ENCODE measurements at places on chromosomes 2 and 18. TPM values are rescaled to one million over a fixed set of nuclear protein-coding genes. Genes with fewer than 3 reads are reported as not detected.
A peak's percentile ranks its signal among the peaks of the same experiment; 100 is the strongest.

Gene ZSWIM2
- total RNA-seq: under 0.01 TPM

Gene MRO
- total RNA-seq: under 0.01 TPM

GRCh38 chr2:30272761-30273573 lies 41.6 kb downstream of the LBH start:
- no peak overlapping the region for H3K4me3 ChIP-seq
- no peaks in the 10 kb centered on the region for H3K27me3 ChIP-seq
- peak; percentile 43 for DNase-seq
- H3K27ac ChIP-seq: peak overlapping the region; percentile 34
- H3K36me3 ChIP-seq: no peaks in the 10 kb centered on the region

DNA sequence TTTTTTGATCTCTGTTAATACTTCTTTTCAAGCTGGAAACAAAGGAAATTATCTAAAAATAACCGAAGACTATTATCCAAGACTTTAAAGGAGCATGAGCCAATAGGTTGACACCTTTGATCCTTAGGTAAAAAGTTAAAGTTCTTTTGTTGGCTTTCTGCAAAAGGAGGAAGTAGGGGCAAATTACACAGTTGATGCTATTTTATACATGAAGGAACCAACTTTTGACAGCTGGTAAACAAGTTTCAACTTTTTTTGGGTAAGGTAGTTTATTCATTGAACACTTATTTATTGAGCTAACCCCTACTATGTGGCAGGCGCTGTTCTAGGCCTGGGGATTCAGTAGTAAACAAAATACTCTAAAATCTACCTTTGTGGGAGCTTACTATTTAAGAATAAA lies 66.6 kb upstream of the ZEB2 start:
- no peak overlapping the region for H3K27ac ChIP-seq
- H3K4me3 ChIP-seq: no peak overlapping the region
- no peaks in the 10 kb centered on the region for H3K27me3 ChIP-seq
- H3K4me1 ChIP-seq: peaks cover 2% of the 10 kb centered on the region
- DNase-seq: no peak

DNA sequence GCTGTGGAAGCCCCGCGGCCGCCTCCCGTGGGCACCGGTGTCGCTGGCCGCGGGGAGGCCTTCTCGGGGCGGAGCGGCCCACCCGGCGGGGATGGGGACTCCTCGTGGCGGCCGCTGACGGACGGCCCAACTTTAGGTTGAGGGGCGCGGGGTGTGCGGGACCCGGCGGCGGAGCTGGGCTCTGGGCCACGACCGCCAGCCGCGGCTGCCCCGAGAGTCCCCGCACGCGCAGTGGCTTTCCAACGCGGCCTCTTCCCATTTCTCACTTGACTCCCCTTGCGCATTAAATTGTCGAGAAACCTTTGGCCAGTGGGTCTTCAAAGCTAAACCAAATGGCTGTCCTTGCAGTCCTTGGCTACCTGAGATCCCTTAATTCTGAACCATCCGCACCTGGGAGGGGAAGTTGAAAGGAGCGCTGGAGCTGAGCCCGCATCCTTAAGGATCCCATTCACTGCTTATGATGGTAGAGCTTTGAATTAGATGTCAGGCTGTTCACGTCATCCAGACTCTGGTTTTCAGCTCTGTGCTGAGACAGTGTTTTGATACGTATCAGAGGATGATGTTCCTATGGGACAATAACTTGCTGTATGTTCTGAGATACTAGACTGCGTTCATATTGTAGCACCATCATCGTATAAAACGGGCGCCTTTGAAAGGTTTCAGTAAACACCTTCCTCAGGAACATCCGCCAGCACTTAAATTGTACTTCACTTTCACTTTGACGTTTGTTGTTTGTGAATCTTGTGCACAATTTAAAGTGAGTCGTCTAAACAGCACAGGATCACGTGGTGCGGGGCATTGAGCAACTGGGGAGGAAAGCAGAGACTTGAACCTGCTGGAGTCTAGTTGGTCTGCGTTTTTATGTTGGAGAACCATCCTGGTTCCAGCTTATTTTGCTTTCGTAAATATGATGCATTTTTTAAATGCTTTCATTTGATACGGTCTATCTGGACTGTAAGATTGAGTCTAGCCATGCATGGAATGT lies 874 bp downstream of the CLIP4 start:
- peak overlapping the region; percentile 94 for H3K27ac ChIP-seq
- no peaks in the 10 kb centered on the region for H3K27me3 ChIP-seq
- peaks cover 27% of the 10 kb centered on the region for H3K4me1 ChIP-seq
- peak overlapping the region; percentile 93 for H3K4me3 ChIP-seq
- H3K36me3 ChIP-seq: no peaks in the 10 kb centered on the region

Gene TAF4B
- total RNA-seq: 2.6 TPM

- H3K36me3 ChIP-seq: no peaks in the 10 kb centered on the region
- no peak overlapping the region for H3K27ac ChIP-seq
- H3K27me3 ChIP-seq: no peaks in the 10 kb centered on the region
- no peaks in the 10 kb centered on the region for H3K4me1 ChIP-seq
Observed at GRCh38 chr18:31791817-31792579, 31.3 kb upstream of the SLC25A52 start.

DNA sequence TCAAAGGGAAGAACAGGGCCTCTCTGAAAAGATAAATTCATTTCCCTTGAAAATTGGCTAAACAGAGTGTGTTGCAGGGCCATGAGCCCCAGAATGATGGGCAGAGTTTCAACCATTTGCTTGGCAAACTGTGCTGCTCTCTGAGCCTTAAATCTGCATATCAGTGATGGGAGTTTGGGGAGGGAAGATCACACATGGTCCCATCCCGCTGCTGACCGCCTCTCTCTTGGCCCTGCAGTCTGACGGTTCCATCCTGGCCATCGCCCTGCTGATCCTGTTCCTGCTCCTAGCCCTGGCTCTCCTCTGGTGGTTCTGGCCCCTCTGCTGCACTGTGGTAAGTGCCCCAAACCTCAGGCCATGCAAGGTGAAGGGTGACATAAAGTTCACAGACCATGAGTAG lies 139.0 kb downstream of the ANTXR1 start:
- no peak overlapping the region for H3K27ac ChIP-seq
- DNase-seq: no peak
- H3K4me1 ChIP-seq: peaks cover 16% of the 10 kb centered on the region
- no peaks in the 10 kb centered on the region for H3K27me3 ChIP-seq

- H3K4me1 ChIP-seq: peaks cover 3% of the 10 kb centered on the region
- no peak for DNase-seq
- H3K27ac ChIP-seq: no peak overlapping the region
- no peaks in the 10 kb centered on the region for H3K27me3 ChIP-seq
- no peaks in the 10 kb centered on the region for H3K36me3 ChIP-seq
Observed at GRCh38 chr2:99600981-99601651, 111.3 kb upstream of the REV1 start.

DNA sequence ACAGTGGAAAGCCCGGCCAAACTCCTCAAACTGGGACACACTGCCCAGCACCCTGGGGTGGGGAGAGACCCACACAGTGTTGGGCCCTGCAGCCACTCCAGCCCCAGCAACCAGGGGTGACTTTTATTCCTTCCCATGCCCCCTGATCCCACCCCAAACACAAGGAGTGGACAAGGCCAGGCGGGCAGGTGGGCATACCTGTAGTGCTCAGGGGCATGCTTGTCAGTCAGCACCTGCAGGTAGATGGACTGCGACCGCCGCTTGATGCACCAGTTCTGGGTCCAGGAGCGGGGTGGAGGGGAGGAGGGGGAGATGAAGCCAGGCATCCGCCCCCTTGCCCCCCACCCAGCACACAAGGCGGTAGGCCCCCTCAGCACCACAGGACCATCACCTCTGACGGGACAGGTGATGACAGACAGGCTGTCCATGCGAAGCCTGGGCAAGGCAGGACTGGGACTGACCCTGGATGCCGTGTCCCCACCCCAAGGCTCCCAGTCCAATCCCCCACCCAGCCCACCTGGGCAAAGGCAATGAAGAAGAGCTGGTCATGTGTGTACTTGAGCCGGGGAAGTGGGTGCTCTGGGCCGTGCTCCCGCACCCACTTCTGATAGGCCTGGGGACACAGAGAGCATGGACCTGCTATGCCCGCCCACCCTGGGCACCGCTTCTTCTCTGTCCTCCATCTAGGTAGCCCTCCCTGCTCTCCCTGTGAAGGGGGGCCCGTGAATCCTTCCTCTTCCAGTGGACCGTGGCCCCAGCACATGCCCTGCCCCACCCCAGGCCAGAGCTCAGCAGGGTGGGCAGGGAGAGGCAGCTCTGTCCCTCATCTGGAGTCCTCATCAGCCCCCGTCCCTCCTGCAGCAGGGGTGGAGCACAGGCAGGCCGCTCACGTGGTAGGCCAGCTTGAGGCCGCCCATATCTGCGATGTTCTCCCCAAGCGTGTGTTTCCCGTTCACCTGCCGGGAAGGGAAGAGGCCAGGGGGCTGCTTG lies 7.1 kb downstream of the ECEL1 start:
- peaks cover 7% of the 10 kb centered on the region for H3K27me3 ChIP-seq
- H3K4me3 ChIP-seq: no peak overlapping the region
- no peak for DNase-seq
- no peaks in the 10 kb centered on the region for H3K4me1 ChIP-seq

GRCh38 chr18:65721619-65722018 lies 29.2 kb upstream of the CDH7 start:
- DNase-seq: no peak
- H3K4me1 ChIP-seq: no peaks in the 10 kb centered on the region
- no peak overlapping the region for H3K27ac ChIP-seq
- no peak overlapping the region for H3K4me3 ChIP-seq
- H3K27me3 ChIP-seq: no peaks in the 10 kb centered on the region
- no peaks in the 10 kb centered on the region for H3K36me3 ChIP-seq

- no peaks in the 10 kb centered on the region for H3K36me3 ChIP-seq
- H3K4me3 ChIP-seq: no peak overlapping the region
- no peaks in the 10 kb centered on the region for H3K27me3 ChIP-seq
Observed at GRCh38 chr2:181121996-181122395, 141.6 kb downstream of the UBE2E3 start.

- H3K36me3 ChIP-seq: no peaks in the 10 kb centered on the region
- no peak overlapping the region for H3K4me3 ChIP-seq
- no peaks in the 10 kb centered on the region for H3K27me3 ChIP-seq
- no peaks in the 10 kb centered on the region for H3K4me1 ChIP-seq
- DNase-seq: no peak
- no peak overlapping the region for H3K27ac ChIP-seq
Observed at GRCh38 chr18:73973972-73974371, 173.7 kb downstream of the FBXO15 start.

DNA sequence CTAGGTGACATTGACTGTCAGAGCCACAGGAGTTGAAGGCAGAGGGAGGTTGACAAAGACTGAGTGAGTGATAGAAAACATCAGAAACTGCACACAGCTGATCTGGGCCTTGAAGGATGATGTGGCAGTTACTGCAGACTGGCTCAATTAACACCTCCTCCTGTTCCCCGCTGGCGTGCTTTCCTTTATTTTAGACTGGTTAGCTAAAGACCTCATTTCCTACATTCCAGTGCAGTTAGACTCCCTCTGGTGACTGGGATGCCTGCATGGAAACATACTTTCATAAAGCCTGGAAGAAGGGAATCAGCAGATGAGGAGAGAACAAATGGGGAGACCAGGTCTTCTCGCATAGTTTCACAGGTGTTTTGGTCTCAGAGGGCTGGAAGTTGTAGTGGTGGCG lies 7.1 kb downstream of the TPGS2 start:
- H3K27me3 ChIP-seq: no peaks in the 10 kb centered on the region
- DNase-seq: no peak
- H3K27ac ChIP-seq: no peak overlapping the region
- no peaks in the 10 kb centered on the region for H3K4me1 ChIP-seq
- no peaks in the 10 kb centered on the region for H3K36me3 ChIP-seq
- H3K4me3 ChIP-seq: no peak overlapping the region

GRCh38 chr18:9916077-9916639 lies 2.3 kb downstream of the VAPA start:
- peak overlapping the region; percentile 95 for H3K27ac ChIP-seq
- H3K27me3 ChIP-seq: no peaks in the 10 kb centered on the region
- H3K36me3 ChIP-seq: no peaks in the 10 kb centered on the region
- H3K4me1 ChIP-seq: peaks cover 10% of the 10 kb centered on the region
- DNase-seq: no peak

Measured in fibroblast of lung (primary cell).